ENCODE measurements at places on chromosomes 16 and 17.

GRCh38 chr16:4383591-4384444 is 12.2 kb downstream of the VASN start:
- no peak for DNase-seq

GRCh38 chr16:56400458-56400857 is 24.9 kb downstream of the AMFR start:
- DNase-seq = no peak

- no peak for DNase-seq
Observed at GRCh38 chr17:8164815-8165131, 2.0 kb upstream of the VAMP2 start.

DNA sequence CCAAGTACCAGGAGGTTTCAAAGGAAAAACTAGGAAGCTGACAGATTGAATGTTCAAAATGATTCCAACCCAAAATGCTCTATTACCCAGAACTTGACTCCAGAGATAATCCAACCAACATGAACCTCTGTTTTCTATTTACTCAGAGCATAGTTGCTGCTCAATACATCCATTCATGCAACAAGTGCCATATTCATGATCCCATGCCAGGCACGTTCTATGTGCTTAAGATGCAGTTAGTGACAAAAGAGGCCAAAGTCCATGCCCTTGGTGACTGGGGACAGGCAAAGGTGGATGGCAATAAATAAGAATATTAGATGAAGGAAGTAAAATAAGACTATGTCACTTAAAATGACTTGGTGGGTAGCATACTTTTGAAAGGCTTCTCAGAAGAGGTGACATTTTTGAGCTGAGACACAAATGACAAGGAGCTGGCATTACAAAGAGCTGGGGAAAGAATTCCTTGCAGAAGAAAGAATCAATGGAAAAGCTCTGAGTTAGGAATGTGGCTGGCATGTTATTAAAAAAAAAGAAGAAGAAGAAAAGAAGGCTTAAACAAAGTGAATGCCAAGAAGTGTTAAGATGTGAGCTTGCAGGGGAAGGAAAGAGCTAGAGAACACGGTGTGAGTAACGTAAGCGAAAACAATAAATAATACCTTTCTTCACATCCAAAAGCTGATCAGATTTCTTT is 34.5 kb downstream of the TOX3 start:
- DNase-seq = no peak

DNA sequence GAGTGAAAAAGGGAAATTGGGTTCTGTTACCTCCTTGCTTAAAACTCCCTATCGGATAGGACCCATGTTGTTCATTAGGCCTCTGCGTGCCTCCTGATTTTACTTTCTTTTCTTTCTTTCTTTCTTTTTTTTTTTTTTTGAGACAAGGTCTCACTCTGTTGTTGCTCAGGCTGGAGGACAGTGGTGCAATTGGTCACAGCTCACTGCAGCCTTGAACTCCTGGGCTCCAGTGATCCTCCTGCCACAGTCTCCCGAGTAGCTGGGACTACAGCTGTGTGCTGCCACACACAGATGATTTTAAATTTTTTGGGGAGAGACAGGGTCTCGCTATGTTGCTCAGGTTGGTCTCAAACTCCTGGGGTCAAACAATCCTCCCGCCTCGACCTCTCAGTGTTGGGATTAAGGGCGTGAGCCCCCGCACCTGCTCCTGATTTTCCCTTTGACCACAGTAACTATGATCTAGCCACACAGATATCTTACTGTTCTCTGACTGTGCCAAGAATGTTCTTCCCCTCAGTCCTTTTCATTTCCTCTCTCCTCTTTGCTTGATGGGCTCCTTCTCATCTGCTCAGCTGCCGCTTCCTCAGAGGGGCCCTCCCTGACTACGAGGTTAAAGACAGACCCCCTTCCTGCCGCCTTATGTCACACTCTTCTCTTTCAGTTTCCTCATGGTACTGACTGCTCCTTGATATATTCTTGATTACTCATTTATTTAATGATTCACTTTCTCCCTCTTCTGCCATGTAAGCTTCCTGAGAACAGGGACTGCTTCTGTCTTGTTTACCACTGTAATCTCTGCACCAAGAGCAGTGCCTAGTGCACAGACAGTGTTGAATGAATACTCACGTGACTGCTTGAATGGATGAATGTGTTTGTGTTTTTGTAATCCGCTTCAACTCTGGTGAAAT is 44.3 kb downstream of the LCMT1 start:
- no peak for DNase-seq

GRCh38 chr16:16005721-16006120 is 56.3 kb downstream of the ABCC1 start:
- DNase-seq = no peak
